ENCODE measurements at places on chromosomes 7 and 10.

DNA sequence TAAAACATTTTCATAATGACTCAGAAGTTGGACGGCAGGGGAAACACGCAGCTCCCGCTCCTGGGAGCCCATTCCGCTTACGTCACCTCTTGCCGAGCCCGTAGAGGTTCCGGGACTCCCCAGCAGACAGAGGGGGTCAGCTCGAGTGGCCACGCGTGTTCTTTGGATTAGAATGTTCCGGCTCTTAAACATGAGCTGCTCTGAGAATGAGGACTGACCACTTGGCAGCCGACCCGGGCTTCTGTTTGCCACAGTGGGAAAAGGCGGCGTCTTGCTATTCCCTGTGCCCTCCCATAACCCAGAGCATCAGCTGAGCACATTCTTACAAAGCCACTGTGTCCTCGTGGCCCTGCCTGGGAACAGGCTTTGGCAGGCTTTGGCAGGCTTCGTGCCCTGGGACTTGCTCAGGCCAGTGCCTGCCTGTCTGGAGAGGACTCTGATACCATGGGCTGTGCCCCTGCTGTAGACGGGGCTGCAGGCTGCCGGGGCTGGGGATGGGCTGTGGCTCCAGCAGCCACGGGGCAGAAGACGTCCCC is 40.1 kb downstream of the PFKP start:
- no peak for DNase-seq

DNA sequence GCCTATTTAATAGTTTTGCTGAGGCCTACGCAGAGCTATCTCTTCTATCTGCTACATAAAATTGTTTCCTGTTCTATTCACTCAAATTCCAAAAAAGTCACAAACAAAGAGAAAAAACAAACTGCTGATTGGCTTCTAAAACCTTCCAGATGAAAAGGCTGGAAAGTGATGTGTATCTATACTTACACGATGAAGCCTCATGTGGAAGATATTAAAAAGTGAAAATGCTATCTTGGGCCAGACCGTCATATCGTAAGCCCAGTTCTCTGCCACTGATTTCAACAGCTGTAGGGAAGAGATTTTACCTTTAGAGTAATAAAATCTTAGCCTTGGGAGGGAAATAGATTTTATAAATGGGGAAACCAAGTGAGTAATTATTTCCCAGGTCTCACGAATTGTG is 394.8 kb downstream of the KIF20B start:
- no peak for DNase-seq

DNA sequence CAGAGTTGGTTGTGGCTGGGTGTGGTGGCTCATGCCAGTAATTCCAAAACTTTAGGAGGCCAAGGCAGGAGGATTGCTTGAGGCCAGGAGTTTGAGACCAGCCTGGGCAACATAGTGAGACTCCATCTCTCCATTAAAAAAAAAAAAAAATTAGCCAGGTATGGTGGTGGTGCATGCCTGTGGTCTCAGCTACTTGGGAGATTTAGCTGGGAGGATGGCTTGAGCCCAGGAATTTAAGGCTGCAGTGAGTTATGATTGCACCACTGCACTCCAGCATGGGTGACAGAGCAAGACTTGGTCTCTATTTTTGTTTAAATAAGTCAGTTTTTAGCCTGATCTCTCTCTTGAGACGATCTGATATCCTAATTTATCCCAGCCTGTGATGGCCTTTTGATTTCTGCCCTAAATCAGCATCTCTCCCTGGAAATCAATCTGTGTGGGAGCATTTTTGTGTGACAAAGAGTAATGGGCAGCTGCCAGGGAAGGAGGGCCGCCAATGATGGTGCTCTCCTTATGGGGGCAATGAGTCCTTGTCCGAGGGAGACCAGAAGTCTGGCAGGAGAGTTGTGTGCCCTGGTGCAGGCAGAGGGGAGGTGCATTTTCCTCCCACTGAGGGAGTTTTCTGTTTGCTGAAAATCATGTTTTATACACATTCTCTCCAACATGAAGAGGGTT is 111.0 kb downstream of the NRP1 start:
- DNase-seq: no peak

- peak; percentile 29 for DNase-seq
Measured at GRCh38 chr7:43302211-43302711, 189.8 kb downstream of the HECW1 start.

- DNase-seq: no peak
Measured at GRCh38 chr10:72455889-72456595, 101.3 kb upstream of the DNAJB12 start.

DNA sequence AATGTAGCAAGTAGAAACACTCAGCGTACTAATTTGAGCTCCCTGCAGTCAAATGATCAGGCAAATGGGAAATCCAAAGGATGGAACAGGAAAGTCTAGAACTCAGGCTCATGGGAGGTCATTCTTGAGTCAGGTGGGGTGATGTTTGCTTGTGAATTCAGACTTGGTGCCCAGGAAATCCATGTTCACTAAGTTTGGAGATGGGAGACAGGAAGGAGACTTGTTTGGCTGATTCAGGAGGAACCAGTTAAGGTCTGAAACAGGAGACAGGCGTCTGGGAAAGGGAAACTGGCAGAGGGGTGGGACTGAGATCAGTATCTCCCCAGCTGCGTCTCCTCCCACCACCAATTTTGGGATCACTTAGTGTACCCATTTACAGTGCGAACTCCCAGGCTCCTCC is 38.4 kb upstream of the ZNF438 start:
- no peak for DNase-seq

DNA sequence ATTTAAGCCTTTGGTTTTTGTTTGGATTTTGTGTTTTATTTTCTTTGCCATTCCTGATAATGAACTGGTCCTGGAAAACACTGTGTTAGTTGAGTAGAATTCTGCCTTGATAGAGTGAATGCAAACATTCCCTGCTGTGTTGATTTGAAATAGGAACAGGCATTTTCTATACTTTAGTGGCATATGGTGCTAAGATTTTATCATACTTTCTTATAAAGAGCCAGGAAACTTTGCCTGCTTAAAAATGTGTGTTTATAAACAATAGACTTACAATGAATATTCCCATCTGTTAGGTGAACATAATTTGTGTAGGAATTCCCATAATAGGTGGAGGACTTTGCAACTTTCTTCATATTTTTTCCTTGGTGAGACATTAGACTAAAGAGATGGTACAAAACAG is 333.3 kb downstream of the SDK1 start:
- no peak for DNase-seq

GRCh38 chr10:14485986-14486385 is 155.3 kb upstream of the FRMD4A start:
- no peak for DNase-seq

GRCh38 chr7:105289704-105290103 is 99.0 kb downstream of the SRPK2 start:
- DNase-seq: no peak

DNA sequence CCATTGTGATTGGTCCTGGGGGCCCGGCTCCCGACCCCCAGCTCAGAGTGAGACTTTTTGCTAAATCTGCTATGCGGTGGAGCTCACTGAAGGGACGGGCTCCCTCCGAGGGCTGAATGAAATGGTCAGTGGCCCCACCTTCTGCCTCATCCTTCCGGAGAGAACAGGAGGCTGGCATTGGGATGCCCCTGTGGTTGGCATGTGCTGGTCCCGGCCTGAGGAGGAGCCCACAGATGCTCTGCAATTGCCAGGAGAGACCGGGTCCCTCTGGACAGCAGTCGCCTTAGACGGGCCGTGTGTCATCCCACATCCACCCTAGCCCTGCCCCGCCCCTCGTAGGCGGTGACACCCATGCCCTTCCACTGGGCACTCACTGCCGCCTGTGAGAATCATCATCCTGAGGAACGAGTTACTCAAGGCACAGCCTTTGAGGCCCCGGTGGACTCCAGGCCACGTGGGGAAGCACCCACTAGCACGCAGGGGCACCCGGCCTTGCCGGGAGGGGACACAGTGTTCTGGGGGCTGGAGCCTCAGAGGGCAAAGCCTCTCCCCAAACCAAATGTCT is 21.2 kb upstream of the DPYSL4 start:
- no peak for DNase-seq

DNA sequence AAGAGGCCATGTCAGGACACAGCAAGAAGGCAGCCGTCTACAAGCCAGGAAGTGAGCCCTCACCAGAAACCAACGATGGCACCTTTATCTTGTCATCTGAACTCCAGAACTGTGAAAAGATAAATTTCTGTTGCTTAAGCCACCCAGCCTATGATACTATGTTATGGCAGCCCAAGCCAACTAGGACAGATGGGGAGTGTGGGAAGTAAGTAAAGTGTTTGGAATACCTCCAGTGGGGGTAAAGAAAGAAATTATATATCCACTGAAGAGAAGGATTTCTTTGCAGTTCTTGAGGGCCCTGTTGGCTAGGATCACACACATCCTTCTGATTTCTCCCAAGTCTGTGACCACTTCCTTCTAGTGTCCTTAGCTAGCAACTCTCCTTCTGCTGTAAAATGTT is 384.4 kb downstream of the TNS3 start:
- no peak for DNase-seq

GRCh38 chr7:98360221-98361130 is 40.4 kb downstream of the BAIAP2L1 start:
- no peak for DNase-seq

DNA sequence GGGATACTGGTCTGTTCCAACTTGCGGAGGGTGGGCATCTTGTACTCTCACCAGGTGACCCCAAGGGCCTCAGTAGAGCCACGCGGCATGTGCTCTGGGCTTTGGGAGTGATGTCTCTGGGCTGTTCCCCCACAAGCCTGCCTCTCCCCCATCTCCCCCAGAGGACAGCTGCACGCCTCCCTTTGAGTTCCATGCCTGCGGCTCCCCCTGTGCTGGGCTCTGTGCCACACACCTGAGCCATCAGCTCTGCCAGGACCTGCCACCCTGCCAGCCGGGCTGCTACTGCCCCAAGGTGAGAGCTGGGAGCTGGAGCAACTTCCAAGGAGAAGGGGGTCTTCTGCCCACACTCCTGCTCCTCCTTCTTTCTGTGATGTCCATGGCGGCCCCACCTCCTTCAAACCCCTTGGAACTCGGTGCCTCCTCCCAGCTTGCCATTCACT is 15.0 kb upstream of the ZNF862 start:
- no peak for DNase-seq

GRCh38 chr7:105623378-105623777 is 42.1 kb upstream of the EFCAB10 start:
- DNase-seq: no peak

DNA sequence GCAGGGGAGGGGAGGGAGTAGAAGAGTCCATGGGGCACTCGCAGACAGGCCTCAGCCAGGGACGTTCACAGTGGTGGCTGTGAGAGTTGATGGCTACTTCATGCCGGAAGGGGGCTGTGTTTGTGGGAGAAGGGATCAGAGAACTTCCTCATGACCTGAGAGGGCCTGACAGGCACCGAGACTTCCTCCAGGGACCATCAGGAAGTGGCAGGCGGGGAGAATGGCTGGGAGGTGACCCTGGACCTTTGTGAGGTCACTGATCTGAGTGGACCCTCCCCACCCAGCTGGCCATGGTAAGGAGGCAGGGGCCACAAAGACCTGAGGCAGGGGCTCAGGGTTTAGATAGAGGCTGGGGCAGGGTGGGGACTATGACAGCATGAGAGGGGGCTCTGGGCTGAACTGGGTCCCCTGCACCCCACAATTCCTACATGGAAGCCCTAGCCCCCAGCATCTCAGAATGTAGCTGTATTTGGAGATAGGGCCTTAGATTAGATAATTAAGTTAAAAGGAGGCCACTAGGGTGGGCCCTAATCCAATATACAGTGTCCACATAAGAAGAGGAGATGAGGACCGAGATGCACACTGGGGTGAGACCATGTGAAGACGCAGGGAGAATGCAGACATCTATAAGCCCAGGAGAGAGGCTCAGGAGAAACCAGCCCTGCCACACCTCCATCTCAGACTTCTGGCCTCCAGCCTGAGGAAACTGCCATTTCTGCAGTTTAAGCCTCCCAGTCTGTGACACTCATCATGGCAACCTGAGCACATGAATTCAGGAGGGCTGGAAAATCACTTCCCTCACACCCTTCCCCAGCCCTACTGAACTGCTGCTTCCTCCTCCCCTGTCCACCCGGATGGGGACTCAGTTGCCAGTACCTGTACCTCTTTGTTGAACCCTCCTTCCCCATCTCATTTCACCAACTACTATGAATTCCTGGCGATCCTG is 273.9 kb upstream of the ZNF32 start:
- no peak for DNase-seq

GRCh38 chr10:35378541-35379210 is 42.4 kb downstream of the CCNY start:
- DNase-seq: no peak

GRCh38 chr7:5424749-5425506 is 1.3 kb upstream of the TNRC18 start:
- DNase-seq: no peak

GRCh38 chr10:131176907-131177306 is 134.6 kb downstream of the TCERG1L start:
- DNase-seq: no peak

- peak; percentile 30 for DNase-seq
Measured at GRCh38 chr10:79376751-79377556, 29.7 kb downstream of the PPIF start.

GRCh38 chr7:74262639-74263398 is 8.6 kb upstream of the RFC2 start:
- no peak for DNase-seq

- DNase-seq: no peak
Measured at GRCh38 chr7:158028290-158028941, 559.2 kb downstream of the PTPRN2 start.

- DNase-seq: peak; percentile 63
Measured at GRCh38 chr7:74174606-74175082, 488 bp downstream of the EIF4H start.

DNA sequence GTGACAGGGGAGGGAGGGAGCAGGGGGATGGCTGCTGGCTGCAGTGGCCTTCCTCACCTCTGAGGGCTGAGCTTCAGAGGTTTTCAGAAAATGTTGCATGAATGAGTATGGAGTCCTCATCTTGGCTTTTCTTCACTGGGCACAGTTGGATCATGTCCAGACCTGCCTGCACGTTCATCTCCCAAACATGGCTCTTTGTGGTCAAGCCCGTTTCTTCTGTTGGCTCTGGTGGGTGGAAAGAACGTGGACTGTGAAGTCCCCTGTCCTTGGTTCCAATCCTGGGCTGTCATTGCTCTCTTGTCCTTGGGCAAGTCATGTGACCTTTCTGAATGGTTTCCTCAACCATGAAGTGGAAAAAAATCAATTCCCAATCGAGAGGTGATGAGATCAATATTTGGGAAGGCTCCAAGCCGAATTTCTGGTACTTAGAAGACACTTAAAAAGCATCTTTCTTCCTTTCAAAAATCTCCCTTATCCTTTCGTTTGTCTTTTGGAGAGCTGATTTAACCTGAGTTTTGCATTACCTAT is 34.5 kb downstream of the TSPAN14 start:
- DNase-seq: peak; percentile 50

- no peak for DNase-seq
Measured at GRCh38 chr10:62584731-62585130, 210.6 kb downstream of the ZNF365 start.
